RWPE2 (cell line): ENCODE measurements at places on chromosomes 13 and 19.

- H3K4me3 ChIP-seq = peak overlapping the region; percentile 56
- H3K27ac ChIP-seq = peak overlapping the region; percentile 90
- H3K36me3 ChIP-seq = peaks cover 37% of the 10 kb centered on the region
Observed at GRCh38 chr13:30619731-30620130, 2.0 kb downstream of the USPL1 start.

DNA sequence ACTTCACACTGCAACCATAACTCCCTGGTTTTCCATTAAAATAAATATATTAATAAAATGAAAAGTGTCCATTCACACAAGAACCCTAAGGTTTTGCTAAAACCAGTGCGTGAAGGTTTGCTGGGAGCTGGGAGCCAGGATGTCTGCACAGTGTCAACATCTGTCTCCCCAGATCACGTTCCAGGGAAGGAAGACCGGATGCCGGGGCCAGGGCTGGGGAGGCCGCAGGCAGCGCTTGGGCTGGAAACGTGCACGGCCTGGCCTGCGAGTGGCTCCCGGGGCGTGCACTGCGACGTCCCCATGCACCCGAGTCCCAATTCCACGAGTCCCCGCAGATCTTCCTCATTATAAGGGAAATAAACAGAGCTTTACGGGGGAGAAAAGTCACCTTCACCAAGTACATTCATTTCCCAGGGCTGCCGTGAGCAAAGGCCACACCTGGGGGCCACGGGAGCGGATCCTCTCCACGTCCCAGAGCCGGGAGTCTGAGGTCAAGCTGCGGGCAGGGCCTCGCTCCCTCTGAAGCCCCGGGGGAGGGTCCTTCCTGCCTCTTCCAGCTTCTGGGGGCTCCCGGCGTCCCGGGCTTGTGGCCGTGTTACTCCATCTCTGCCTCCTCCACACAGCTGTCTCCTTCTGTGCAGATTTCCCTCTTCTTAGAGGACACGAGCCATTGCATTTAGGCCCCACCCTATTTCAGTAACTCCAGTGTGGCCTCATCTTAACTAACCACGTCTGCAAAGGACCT is 12.8 kb downstream of the SHC2 start:
- no peaks in the 10 kb centered on the region for H3K4me1 ChIP-seq
- DNase-seq = no peak
- H3K4me3 ChIP-seq = no peak overlapping the region

- H3K4me3 ChIP-seq = no peak overlapping the region
- H3K27ac ChIP-seq = no peak overlapping the region
- DNase-seq = no peak
- H3K36me3 ChIP-seq = peaks cover 29% of the 10 kb centered on the region
- no peaks in the 10 kb centered on the region for H3K4me1 ChIP-seq
Observed at GRCh38 chr19:13964776-13965175, 12.5 kb downstream of the DCAF15 start.

- H3K4me1 ChIP-seq = no peaks in the 10 kb centered on the region
- DNase-seq = no peak
- H3K36me3 ChIP-seq = no peaks in the 10 kb centered on the region; the same call in 1 of the 2 replicates
- H3K27ac ChIP-seq = no peak overlapping the region
- no peak overlapping the region for H3K4me3 ChIP-seq
Observed at GRCh38 chr19:45554481-45554880, 30.1 kb downstream of the OPA3 start.

DNA sequence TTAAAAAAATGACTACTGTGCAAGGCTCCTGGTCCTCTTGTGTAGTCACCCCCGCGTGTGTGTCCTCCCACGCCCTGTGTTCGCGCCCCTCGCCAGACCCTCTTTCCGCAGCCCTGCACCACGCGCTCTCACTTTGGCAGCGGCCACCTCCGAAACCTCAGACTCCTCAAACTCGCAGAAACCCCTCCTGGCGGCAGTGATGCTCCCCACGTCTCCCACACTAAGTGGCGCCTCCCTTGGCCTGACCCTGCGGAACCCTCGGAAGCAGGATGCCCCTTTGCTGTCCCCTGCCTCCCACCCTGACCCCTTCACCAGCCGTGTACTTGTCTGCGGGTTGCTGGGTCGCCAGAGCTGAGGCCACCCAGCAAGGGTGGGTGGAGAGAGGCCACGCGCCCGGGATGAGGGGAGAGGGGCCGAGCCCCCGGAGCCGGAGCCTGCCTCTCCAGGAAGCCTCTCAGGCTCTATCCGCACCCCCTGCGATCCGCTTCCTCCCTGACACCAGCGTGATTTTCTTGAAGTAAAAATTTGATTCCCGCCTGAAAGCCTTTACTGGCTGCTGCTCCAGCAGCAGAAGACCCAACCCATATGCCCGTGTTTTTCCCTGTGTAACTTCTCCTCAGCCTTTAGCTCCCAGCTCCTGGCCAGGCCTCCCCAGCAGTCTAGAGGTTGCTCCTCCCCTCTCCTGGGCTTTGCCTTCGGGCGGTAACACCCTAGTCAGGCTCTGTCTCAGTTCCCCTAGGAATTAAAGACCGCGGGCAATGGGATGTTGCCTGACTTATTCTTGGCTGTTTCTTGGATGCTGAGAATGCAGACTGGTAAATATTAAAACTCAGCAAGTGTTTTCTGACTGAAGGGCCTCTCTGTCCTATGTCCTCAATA is 55.2 kb downstream of the MIPEP start:
- no peaks in the 10 kb centered on the region for H3K4me1 ChIP-seq
- no peaks in the 10 kb centered on the region for H3K27me3 ChIP-seq
- H3K27ac ChIP-seq = no peak overlapping the region

DNA sequence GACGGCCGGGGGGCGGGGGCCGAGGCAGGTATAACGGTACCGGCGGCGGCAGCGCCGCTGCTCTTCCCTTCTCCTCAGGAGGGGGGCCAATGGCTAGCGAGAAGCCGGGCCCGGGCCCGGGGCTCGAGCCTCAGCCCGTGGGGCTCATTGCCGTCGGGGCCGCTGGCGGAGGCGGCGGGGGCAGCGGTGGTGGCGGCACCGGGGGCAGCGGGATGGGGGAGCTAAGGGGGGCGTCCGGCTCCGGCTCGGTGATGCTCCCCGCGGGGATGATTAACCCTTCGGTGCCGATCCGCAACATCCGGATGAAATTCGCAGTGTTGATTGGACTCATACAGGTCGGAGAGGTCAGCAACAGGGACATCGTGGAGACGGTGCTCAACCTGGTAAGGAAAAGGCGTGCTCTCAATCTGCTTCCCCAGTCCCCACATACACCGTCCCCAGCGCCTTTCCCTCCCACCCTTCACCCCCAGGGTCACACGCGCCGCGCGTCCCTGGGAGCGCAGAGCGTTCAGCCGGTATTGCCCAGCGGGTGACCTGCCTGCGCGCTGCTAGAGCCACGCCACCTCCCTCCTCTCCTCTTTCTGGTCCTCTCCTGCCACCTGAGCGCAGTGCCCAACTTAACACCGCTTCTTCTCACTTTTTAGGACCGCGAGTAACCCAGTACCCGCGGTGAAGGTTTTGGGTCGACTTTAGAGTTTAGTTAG is 814 bp downstream of the NBEA start:
- H3K36me3 ChIP-seq = no peaks in the 10 kb centered on the region
- peak overlapping the region; percentile 92 for H3K4me3 ChIP-seq
- no peak overlapping the region for H3K27ac ChIP-seq

- peaks cover 24% of the 10 kb centered on the region for H3K36me3 ChIP-seq
- DNase-seq = no peak
- no peak overlapping the region for H3K27ac ChIP-seq
- no peaks in the 10 kb centered on the region for H3K27me3 ChIP-seq
- H3K4me3 ChIP-seq = no peak overlapping the region
Observed at GRCh38 chr19:44960906-44961728, 5.9 kb downstream of the CLPTM1 start.

GRCh38 chr13:66745307-66745706 is 484.8 kb downstream of the PCDH9 start:
- DNase-seq = no peak
- no peak overlapping the region for H3K27ac ChIP-seq
- H3K4me1 ChIP-seq = no peaks in the 10 kb centered on the region
- no peaks in the 10 kb centered on the region for H3K27me3 ChIP-seq
- H3K36me3 ChIP-seq = no peaks in the 10 kb centered on the region
- H3K4me3 ChIP-seq = no peak overlapping the region

DNA sequence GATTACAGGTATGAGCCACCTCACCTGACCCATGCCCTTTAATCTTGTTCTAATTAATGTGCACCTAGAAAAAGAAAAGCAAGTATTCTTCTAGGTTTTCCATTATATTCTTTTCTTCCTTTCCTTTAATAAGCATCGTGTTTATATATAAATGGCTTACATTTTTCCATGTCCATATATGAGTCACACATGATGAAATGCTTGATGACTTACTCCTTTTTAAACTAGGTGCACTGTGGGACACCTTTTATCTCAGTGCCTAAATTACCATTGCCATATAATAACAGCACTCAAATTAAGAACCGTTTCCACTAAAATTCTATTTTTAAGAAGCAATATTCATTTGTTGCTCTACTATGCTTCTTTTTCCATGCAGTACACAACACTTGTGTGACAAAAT is 363.3 kb downstream of the LIG4 start:
- no peaks in the 10 kb centered on the region for H3K27me3 ChIP-seq
- no peaks in the 10 kb centered on the region for H3K36me3 ChIP-seq
- H3K4me1 ChIP-seq = no peaks in the 10 kb centered on the region
- H3K27ac ChIP-seq = no peak overlapping the region
- H3K4me3 ChIP-seq = no peak overlapping the region

DNA sequence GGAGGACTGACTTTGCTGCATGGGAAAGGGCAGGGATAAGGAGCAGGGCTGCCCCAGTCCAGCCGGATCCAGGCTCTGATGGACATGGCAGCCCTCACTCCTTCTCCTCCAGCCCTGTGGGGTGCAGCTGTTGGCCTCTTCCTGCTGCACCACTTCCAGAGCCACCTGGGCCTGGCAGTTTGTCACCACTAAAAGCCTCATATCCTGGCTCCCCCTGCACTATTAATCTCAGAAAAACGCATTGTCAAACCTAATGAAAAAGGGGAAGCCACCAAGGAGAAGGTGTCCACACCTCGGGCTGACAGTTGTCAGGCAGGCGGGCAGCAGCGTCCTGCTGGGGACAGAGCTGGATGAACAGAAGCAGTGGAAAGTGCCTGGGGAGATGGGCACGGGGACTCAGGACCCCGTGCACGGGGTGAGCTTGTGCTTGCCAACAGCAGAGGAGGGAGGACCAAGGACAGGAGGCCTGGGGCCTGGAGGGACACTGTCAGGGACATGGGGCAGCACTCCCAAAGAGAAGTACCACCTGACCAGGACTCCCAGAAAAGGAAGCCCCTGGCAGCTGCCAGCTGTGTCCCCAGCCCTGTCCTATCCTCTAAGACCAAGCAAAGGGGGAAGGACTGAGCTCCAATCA is 151.1 kb upstream of the TSHZ3 start:
- no peak overlapping the region for H3K27ac ChIP-seq
- no peak overlapping the region for H3K4me3 ChIP-seq
- H3K36me3 ChIP-seq = no peaks in the 10 kb centered on the region
- no peaks in the 10 kb centered on the region for H3K27me3 ChIP-seq

GRCh38 chr13:95784161-95784899 is 107.4 kb downstream of the DNAJC3 start:
- no peak overlapping the region for H3K4me3 ChIP-seq
- H3K36me3 ChIP-seq = peaks cover 50% of the 10 kb centered on the region
- DNase-seq = no peak
- peaks cover 18% of the 10 kb centered on the region for H3K4me1 ChIP-seq
- H3K27ac ChIP-seq = peak overlapping the region; percentile 61

- no peak overlapping the region for H3K27ac ChIP-seq
- H3K36me3 ChIP-seq = no peaks in the 10 kb centered on the region
- no peaks in the 10 kb centered on the region for H3K27me3 ChIP-seq
- H3K4me3 ChIP-seq = no peak overlapping the region
- DNase-seq = no peak
- H3K4me1 ChIP-seq = peaks cover 5% of the 10 kb centered on the region
Observed at GRCh38 chr13:85266771-85267170, 532.4 kb downstream of the SLITRK6 start.

DNA sequence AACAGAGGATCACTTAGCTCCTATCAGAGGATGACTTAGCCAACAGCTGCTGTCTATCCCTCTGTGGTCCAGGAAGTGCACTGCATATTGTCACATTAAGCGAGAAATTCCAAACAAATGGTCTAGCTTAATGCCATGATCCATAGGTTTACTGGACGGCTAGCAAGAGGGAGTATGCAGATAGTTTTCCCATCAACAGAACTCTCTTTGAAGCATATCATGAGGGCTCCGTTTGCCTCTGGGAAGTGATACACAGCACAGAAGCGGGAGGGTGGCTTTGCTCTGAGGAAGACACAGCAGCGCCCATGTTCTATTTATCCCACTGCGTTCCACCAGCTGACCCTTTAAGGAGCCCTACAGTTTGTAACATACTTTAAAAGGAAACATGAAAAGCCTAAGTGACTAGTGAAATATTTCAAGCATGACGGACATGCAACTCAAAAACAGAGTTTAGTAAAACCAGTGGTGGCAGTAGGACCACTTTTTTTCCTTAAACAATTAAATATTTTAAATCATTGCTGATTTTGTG is 52.7 kb downstream of the COL4A1 start:
- no peaks in the 10 kb centered on the region for H3K27me3 ChIP-seq
- DNase-seq = no peak
- peaks cover 31% of the 10 kb centered on the region for H3K4me1 ChIP-seq
- H3K27ac ChIP-seq = peak overlapping the region; percentile 63

DNA sequence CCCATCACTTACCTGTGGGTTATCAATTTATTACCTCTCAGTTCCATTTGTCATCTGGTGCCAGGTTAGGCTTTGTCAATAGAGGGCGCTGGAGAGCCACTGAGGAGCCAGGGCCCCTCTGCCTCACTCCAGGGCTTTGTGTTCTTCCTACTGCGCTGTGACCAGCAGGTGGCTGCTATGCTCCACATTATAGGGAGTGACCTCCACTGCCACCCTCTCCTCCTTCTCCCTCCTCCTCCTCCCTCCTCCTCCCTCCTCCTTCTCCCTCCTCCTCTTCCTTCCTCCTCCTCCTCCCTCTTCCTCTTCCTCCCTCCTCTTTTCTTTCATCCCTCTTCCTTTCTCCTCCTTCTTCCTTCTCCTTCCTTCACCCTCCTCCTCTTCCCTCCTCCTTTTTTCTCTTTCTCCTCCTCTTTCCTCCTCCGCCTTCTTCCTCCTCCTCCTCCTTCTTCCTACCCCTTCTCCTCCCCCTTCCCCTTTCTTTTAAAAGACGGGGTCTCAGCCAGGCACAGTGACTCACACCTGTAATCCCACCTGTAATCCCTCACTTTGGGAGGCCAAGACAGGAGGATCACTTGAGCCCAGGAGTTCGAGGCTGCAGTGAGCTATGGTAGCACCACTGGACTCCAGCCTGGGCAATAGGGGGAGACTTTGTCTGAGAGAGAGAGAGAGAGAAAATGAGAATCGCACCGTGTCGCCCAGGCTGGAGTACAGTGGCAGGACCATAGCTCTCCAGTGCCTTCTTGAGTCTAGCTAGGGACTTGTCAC is 10.3 kb upstream of the ZBTB32 start:
- DNase-seq = peak; percentile 71
- no peaks in the 10 kb centered on the region for H3K4me1 ChIP-seq
- H3K4me3 ChIP-seq = no peak overlapping the region
- H3K27ac ChIP-seq = no peak overlapping the region
